ENCODE measurements at places on chromosomes 16 and 17. TPM values are rescaled to one million over a fixed set of nuclear protein-coding genes. Genes with fewer than 3 reads are reported as not detected.
A peak's percentile ranks its signal among the peaks of the same experiment; 100 is the strongest.

GRCh38 chr16:71214746-71215381 lies 15.7 kb downstream of the HYDIN start:
- no peak overlapping the region for H3K4me3 ChIP-seq
- no peaks in the 10 kb centered on the region for H3K4me1 ChIP-seq
- no peaks in the 10 kb centered on the region for H3K36me3 ChIP-seq
- H3K27ac ChIP-seq: no peak overlapping the region

DNA sequence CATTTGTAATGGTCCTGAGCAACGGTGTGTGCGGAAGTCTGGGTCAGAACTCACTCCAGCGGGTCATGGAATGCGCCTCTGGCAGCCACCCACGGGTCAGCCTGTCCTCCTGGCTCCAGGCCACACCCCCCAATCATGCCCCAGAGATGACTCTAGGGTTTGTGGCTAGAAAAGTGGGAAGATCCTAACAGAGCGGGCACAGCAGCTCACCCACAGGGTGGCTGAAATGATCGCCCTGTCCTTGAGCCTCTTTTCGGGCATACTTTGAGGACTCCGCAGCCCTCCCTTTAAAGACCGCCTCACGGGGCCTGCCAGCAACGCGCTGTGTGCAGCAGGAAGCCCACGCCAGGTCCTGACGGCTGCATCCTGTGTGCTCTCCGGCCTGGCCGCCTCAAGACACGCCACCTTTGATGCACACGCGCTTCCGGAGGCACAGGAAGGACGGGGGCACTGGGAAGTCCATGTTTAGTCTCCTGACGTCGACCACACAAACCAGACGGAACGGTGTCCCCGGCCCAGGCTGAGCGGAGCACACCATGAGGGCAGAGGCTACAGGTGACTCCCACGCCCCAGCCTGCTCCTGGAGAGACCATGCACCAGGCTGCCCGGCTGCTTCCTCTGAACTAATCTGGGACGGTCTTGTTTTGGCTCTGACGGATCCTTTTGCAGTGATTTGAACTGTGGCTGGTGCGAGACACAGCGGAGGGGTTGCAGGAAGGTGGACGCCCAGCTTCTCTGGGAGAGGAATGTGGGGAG lies 92.9 kb downstream of the TBC1D16 start:
- H3K36me3 ChIP-seq: no peaks in the 10 kb centered on the region
- DNase-seq: peak; percentile 62
- H3K4me3 ChIP-seq: no peak overlapping the region
- no peaks in the 10 kb centered on the region for H3K4me1 ChIP-seq
- no peaks in the 10 kb centered on the region for H3K27me3 ChIP-seq
- H3K27ac ChIP-seq: no peak overlapping the region

- no peak overlapping the region for H3K4me3 ChIP-seq
- no peak overlapping the region for H3K27ac ChIP-seq
- no peak for DNase-seq
- H3K27me3 ChIP-seq: no peaks in the 10 kb centered on the region
- H3K4me1 ChIP-seq: no peaks in the 10 kb centered on the region
Measured at GRCh38 chr17:72345536-72345935, 224.7 kb downstream of the SOX9 start.

DNA sequence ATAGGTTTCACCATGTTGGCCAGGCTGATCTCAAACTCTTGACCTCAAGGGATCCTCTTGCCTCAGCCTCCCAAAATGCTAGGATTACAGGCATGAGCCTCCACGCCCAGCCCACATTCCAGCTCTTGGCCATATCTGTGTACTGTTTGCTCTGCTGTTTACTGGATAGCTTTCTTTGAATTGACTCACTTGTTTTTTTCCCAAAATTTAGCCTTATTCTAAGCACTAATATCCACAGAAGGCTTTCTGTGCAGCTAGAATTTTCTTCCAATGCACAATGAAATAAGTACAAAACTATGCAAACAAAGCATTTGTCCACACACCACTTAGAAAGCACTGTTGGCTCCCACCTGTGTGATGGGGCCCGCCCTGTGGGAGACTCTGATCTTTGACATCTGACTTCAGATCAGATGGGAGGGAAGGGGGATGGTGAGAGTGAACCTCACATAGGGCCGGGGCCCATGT lies 72.2 kb downstream of the CLEC16A start:
- H3K27me3 ChIP-seq: no peaks in the 10 kb centered on the region
- H3K4me3 ChIP-seq: no peak overlapping the region
- H3K36me3 ChIP-seq: peaks cover 18% of the 10 kb centered on the region
- H3K4me1 ChIP-seq: no peaks in the 10 kb centered on the region
- peak; percentile 45 for DNase-seq
- no peak overlapping the region for H3K27ac ChIP-seq

DNA sequence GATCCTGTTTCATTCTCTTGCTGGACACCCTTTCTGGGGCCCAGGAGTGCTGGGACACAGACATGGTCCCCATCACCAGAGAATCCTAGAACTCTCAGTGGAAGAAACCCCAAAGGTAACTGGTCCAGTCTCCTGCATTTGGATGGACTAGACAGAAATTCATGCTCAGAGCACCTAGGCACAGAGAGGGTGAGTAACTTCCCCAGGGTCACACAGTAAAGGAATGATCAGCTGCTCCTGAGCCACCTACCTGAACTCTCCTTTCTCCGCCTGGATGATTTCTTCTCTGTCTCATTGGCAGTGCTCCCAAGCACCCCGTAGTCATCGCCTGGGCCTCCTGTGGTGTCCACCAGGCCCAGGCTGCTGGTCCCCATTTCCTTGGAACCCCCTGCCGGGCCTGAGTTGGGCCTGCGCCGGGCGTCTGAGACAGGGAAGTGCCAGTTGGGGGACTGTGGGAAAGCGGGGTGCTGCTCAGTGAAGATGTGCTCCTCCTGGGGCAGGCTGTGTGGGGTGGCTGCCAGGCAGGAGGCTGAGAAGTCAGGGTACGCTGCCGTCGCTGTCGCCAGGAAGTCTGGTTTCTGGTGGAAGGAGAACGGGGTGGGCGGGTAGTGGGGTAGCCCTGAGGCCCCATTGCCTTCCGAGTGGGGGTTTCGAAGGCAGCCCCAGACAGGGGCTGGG lies 767 bp downstream of the MEOX1 start:
- no peak for DNase-seq
- H3K36me3 ChIP-seq: no peaks in the 10 kb centered on the region
- H3K4me3 ChIP-seq: peak overlapping the region; percentile 60

DNA sequence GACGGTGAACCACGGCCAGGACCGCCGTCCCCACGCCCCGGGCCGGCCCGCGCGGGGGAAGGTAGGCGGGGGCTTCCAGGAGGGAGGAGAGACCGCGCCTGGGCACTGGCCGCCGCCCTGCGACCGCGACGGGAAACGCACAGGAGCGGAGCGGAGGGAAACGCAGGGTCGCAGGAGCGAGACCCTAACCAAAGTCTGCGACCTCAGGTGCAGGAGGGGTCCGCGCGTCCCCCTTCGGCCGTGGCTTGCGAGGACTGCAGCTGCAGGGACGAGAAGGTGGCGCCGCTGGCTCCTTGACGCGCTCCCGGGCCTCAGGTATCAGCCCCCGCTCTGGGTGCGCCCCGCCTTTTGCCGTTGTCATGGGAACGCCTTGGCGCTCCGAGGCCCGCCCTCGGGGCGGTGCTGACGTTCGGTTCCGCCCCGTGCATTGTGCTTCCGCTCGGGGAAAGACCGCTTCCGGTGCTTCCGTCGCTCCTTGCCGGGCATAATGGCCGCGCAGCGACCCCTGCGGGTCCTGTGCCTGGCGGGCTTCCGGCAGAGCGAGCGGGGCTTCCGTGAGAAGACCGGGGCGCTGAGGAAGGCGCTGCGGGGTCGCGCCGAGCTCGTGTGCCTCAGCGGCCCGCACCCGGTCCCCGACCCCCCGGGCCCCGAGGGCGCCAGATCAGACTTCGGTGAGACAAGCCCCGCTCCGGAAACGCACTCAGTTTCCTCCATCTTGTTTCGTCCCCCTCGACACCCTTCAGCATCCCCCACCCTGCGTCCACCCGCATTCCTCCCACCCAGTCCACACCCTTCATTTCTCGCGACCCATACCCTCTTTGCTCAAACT lies at the start of gene OVCA2:
TSS of gene OVCA2 (plus strand) at position 462 of the 829 bp plus-strand sequence. CDS start at position 488, 26 bp downstream.
- peak; percentile 92 for DNase-seq
- peaks cover 2% of the 10 kb centered on the region for H3K36me3 ChIP-seq

DNA sequence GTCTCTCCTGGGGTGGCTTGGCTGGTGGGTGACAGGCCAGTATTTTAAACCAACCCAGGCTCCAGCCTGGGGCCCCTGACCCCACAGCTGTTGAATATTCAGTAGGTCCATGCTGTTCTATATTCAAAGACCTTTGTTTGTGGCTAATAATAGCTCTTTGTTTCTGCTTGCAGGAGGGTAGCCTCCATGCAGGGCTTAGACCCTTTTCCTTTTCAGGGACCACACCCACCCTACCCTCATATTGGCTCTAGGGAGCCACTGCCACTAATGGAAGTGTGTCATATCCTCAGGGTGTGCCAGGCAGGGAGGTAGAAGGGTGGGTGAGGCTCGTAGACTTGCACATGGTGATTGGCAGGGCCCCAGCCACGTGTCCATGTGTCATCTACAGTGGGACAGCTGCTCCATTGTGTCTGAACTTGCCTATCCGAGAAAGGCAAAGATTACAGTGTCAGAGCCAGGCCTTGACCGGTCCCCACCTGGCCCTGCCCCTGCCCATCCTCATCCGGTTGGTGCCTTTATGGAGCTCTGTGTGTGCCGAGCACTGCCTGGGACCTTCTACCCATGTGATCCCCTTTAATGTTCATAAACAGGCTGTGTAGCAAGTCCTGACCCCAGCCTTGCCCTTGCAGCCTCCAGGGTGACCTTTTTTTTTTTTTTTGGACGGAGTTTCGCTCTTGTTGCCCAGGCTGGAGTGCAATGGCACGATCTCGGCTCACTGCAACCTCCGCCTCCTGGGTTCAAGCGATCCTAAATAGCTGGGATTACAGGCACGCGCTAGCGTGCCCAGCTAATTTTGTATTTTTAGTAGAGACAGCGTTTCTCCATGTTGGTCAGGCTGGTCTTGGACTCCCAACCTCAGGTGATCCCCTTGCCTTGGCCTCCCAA lies 22.1 kb downstream of the TMC7 start:
- no peak overlapping the region for H3K27ac ChIP-seq
- peak; percentile 49 for DNase-seq
- H3K4me1 ChIP-seq: no peaks in the 10 kb centered on the region
- H3K36me3 ChIP-seq: no peaks in the 10 kb centered on the region

- no peak overlapping the region for H3K4me3 ChIP-seq
- peaks cover 3% of the 10 kb centered on the region for H3K4me1 ChIP-seq
- peak; percentile 64 for DNase-seq
- H3K36me3 ChIP-seq: peaks cover 92% of the 10 kb centered on the region
- H3K27me3 ChIP-seq: no peaks in the 10 kb centered on the region
Measured at GRCh38 chr16:22318690-22319358, 21.6 kb downstream of the POLR3E start.

- H3K27me3 ChIP-seq: no peaks in the 10 kb centered on the region
- DNase-seq: no peak
- H3K27ac ChIP-seq: peak overlapping the region; percentile 99
- H3K36me3 ChIP-seq: no peaks in the 10 kb centered on the region
- peak overlapping the region; percentile 77 for H3K4me3 ChIP-seq
Measured at GRCh38 chr16:87382023-87382785, 1.4 kb downstream of the FBXO31 start.

DNA sequence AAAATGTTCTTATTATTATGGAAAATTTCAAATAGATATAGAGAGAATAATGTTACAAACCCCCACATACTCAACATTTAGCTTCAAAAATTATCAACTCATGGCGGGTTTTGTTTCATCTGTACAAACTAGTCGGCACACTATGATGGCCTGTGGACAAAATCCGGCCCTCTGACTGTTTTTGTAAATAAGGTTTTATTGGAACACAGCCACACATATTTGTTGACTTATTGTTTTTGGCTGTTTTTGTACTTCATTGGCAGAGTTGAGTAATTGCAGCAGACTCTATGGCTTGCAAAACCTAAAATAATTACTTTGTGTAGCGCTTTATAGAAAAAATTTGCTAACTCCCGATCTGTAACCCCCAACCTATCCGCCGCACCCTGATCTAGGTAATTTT lies 41.4 kb upstream of the CLEC18A start:
- no peak overlapping the region for H3K27ac ChIP-seq
- no peaks in the 10 kb centered on the region for H3K27me3 ChIP-seq
- peaks cover 23% of the 10 kb centered on the region for H3K36me3 ChIP-seq
- no peak overlapping the region for H3K4me3 ChIP-seq

- no peak overlapping the region for H3K27ac ChIP-seq
- no peaks in the 10 kb centered on the region for H3K4me1 ChIP-seq
- no peak overlapping the region for H3K4me3 ChIP-seq
- no peak for DNase-seq
Measured at GRCh38 chr17:9958586-9959281, 53.7 kb upstream of the RCVRN start.

- no peaks in the 10 kb centered on the region for H3K27me3 ChIP-seq
- no peaks in the 10 kb centered on the region for H3K36me3 ChIP-seq
- no peak overlapping the region for H3K4me3 ChIP-seq
- H3K4me1 ChIP-seq: no peaks in the 10 kb centered on the region
- DNase-seq: no peak
Measured at GRCh38 chr16:2392025-2392424, 37.2 kb upstream of the CCNF start.

DNA sequence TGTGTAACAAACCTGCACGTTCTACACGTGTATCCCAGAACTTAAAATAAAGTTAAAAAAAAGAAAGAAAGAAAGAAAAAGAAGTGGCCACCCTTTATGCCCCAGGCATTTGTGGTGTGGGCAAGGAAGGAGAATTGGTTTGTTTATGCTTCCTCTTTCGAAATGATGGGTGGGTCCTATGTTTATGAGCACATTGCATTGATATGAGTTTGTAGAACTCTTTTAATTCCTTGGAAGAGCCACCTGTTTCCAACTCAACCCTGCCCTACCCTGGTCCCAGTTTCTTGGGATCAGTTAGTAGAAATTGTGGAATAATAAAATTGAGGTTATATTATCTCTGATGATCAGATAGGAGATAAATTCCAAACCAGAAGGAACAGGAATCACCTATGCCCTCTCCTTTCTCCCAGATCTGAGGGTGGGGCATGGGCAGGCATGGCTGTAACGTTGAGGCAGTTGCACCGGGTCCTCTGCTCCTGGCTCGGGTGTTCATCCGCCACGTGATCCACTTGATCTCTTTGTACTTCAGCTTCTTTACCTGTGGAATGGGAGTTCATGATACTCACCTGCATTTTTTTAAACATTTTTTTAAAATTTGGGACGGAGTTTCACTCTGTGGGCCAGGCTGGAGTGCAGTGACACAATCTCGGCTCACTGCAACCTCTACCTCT lies 15.9 kb downstream of the CHAD start:
- no peak overlapping the region for H3K4me3 ChIP-seq
- peaks cover 17% of the 10 kb centered on the region for H3K4me1 ChIP-seq
- no peaks in the 10 kb centered on the region for H3K27me3 ChIP-seq
- no peak overlapping the region for H3K27ac ChIP-seq
- DNase-seq: no peak

- H3K4me3 ChIP-seq: no peak overlapping the region
- H3K4me1 ChIP-seq: no peaks in the 10 kb centered on the region
- no peak overlapping the region for H3K27ac ChIP-seq
- no peaks in the 10 kb centered on the region for H3K36me3 ChIP-seq
- H3K27me3 ChIP-seq: peaks cover 3% of the 10 kb centered on the region
- no peak for DNase-seq
Measured at GRCh38 chr16:19359556-19359955, 58.1 kb upstream of the TMC5 start.

Gene CCL8
- not detected for total RNA-seq

Gene HSPB9
- total RNA-seq: not detected

Gene TVP23C
- total RNA-seq: 1.6 TPM

Gene SPATA32
- total RNA-seq: 0.11 TPM

Gene MYO15A
- total RNA-seq: 0.76 TPM

Gene MAPT
- 212 TPM for total RNA-seq

Gene UBE2I
- 51.8 TPM for total RNA-seq

Gene SYNGR3
- total RNA-seq: 0.24 TPM

Gene TMEM235
- not detected for total RNA-seq

Gene NPIPA3
- 4.5 TPM for total RNA-seq

Gene RTN4RL1
- total RNA-seq: 0.65 TPM

Gene MYO18A
- 834 TPM for total RNA-seq
